ENCODE measurements at places on chromosomes 5 and 9. TPM values are rescaled to one million over a fixed set of nuclear protein-coding genes. Genes with fewer than 3 reads are reported as not detected.
A peak's percentile ranks its signal among the peaks of the same experiment; 100 is the strongest.

- DNase-seq: no peak
Observed at GRCh38 chr9:4862506-4863250, 69.9 kb downstream of the RCL1 start.

DNA sequence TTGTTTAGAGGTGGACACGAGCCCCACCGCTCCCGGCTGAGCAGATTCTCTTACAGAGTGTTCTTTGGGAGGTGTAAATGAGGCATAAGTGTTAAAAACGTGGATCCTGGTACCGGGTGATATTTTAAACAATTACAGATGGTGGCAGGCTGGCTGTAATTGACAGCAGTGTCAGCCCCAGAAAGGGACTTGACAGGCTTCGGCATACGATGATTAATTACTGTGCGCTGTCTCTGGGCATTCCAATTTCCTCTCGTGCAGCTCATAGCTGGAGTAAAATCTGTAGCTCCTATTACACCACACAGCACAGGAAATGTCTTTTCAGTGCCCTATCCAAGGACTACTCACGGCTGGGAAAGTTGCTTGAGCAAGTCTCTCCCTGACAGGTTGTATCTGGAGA lies 305.4 kb upstream of the IRX2 start:
- DNase-seq: peak; percentile 4

DNA sequence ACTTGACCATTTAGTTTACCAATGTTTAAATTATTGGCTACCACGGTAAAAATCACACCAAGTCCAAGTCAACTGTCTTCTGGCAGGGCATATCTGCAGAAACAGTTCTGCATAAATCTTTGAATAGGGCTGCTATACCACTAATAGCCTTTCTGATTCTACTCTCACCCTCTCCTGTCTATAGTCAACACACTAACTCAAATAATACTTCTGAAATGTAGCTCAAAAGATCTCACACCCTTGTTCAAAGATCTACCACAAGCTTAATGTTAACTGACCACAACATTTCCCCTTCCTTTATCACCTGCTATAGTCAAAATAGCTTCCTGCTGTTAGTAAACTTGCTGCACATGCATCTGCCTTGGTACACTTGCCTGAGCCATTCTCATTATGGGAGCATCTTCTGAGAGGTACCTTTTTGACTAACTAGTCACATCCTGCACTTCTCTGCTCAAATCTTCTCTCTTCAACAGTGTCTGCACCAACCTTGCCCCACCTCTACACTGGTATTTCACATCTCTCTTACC lies 319.4 kb downstream of the CDH10 start:
- no peak for DNase-seq

- no peak for DNase-seq
Observed at GRCh38 chr9:7983490-7983889, 183.9 kb upstream of the DMAC1 start.

DNA sequence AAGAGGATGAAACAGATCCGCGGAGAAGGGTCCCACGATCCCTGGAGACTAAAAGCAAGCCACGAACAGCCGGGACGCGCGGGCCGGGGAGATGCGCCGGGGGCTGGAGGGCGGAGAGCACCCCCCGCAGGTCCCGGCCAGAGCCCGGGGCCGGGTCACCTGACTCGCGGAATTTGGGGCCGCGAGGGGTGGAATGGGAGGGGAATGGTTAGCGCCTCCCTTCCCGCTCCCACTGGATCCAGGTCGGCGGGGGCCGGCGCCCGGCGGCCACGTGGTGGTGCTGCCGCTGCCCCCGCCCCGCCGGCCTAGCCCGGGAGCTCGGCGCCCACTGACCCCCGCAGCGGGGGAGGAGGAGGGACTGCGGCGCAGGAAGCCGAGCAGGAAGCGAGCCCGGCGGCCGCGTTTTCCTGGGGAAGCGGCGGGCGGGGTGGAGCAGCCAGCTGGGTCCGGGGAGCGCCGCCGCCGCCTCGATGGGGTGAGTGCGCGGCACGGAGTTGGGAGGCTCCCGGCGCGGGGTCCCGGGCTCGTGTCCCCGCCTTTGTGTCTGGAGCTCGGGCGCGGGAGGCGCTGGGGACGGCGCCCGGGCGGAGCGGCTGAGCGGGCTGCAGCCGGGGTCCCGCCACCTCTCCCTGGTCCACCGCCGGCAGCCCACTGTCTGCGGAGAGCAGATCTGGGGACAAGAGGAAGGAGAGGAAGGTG lies at the start of gene RAI14:
TSS of gene RAI14 (plus strand) at position 328 of the 699 bp plus-strand sequence. CDS start 30,592 bp downstream, outside the sequence.
- DNase-seq: peak; percentile 83

DNA sequence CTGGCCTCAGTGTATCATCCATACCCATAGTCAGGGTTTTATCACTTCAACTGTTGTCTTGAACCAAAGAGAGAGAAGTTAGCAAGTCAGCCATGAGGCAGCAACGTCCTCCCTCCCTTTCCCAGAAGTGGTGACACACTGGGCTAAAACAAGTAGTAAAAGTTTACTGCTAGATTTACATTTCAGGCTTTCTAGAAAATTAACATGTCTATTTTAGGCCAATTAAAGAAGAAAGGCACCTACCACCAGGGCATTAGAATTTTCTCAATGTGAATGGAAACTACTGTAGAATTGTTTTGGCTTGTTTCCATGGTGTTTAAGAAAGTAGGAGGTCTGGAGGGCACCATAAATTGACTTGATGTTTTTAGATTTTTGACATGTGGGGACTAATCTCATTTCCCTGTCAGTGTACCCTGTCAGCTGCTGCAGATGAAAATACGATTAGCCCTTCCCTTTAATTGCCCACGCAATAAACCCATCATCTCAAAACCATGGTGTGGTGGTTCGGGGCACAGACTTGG lies 121.8 kb upstream of the ELL2 start:
- no peak for DNase-seq

Gene SLC6A19
- not detected for polyA plus RNA-seq

Gene GBGT1
- polyA plus RNA-seq: 31.6 TPM

Gene CKMT2
- 1.2 TPM for polyA plus RNA-seq

Gene LOX
- 3.7 TPM for polyA plus RNA-seq

Gene IL31RA
- 0.13 TPM for polyA plus RNA-seq

Gene PGM5
- 4.3 TPM for polyA plus RNA-seq

Gene SLC35D2
- 20.2 TPM for polyA plus RNA-seq

Gene GHR
- polyA plus RNA-seq: 1.7 TPM

Gene CDX1
- 0.28 TPM for polyA plus RNA-seq

Gene PHF24
- polyA plus RNA-seq: 0.14 TPM

Gene PTGES
- polyA plus RNA-seq: 8.0 TPM

Data from lung (tissue), 17 donors.